ENCODE measurements at places on chromosomes 4 and X. TPM values are rescaled to one million over a fixed set of nuclear protein-coding genes. Genes with fewer than 3 reads are reported as not detected.

Gene UGT2B11
- not detected for total RNA-seq

DNA sequence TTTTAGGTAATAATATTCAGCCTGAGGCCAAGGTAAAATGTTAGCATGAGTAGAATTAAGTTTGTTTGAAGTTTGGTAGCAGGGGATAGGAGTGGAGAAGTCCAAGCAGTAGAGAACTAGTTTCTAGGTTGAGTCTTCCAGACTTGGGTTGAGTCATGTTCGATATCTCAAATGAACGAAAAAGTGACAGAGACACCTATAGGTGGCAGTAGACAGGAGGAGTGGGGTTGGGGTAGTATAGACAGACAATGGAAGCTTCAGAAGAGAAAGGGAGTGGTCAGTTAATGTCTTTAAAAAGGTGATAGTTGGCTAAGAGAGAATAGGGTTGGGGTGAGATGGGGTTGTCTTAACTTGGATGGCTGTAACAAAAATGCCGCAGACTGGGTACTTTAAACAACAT is 58.7 kb upstream of the EMCN start:
- DNase-seq: peak; percentile 11

DNA sequence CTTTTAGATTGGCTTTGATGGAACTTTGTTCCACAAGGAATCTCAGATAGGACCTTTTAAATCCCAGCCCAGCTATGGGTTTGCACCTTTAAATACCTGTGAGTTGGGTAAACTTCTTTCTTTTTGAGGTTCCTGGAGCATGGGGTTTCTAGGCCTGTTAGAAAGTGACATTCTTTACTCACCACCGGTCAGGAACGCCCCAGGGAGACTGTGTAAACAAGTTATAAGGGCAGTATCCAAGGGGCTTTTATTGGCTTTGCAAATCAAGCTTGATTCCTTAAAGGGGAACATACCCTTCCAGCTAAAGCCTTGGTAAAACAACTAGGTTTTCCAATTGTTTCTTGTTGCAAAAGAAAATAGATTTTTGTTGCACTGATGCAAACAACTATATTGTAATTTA is 93.4 kb downstream of the TENT5D start:
- DNase-seq: no peak

Gene ZNF185
- 0.92 TPM for total RNA-seq

Measured in SK-MEL-5 (cell line).